Spinal cord (tissue), 10 donors: ENCODE measurements at places on chromosomes 12 and 14. TPM values are rescaled to one million over a fixed set of nuclear protein-coding genes. Genes with fewer than 3 reads are reported as not detected.

DNA sequence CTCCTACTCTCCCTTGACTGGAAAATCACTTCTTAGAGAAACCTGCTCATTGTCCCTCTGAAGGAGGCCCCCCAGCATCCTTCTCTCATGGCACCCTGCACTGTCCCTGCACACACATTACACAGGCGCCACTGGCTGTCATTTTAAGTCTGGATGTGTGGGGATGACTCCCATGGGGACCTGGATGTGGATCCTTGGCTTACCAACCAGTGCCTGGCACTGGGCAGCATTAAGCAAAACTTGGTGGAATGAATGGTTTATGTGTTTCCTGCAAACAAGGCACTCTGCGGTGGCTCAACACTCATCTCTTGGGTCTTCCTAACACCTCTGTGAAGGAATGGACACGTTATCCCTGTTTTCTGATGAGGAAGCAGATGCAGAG, 162.4 kb downstream of the RBM19 start:
- no peaks in the 10 kb centered on the region for H3K36me3 ChIP-seq
- no peaks in the 10 kb centered on the region for H3K27me3 ChIP-seq
- H3K27ac ChIP-seq = no peak overlapping the region

- H3K4me3 ChIP-seq = no peak overlapping the region
- peaks cover 6% of the 10 kb centered on the region for H3K4me1 ChIP-seq
- H3K36me3 ChIP-seq = no peaks in the 10 kb centered on the region
- no peak for DNase-seq
Observed at GRCh38 chr12:92133171-92133570, 12.5 kb downstream of the BTG1 start.

DNA sequence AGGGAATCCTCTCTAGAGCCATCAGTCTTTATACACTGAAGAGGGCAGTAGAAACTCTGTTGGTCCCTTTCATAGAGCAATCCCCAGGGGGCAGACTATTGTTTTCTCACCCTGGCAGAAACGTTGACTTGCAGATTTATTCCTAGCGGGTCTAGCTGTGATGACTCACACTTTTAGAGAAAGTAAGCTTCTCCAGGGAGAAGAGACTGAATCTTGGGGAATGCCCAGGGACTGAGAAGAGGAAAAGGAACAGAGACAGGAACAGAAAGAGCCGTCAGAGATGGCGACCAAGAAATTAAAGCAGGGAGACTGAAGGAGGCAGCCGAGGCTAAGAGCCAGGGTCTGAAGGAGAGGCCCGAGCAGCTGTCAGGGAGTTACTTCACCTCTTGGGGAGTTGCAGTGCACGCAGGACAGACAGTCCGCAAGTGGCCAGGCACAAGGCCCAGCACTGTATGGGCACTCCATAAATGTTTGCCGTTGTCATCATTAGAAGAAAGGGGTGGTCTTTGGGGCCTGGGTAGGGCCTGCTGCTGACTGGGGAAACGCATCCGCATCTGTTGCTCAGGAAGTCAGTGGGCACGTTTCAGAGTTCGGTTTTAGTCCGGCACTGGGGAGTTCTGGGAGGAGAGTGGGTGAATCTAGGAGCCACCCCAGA, 13.0 kb downstream of the PLEKHG6 start:
- H3K4me3 ChIP-seq = no peak overlapping the region
- peaks cover 39% of the 10 kb centered on the region for H3K4me1 ChIP-seq
- H3K36me3 ChIP-seq = peaks cover 13% of the 10 kb centered on the region

The KRT77 gene
- polyA plus RNA-seq = 2.2 TPM

- H3K4me1 ChIP-seq = peaks cover 8% of the 10 kb centered on the region
- H3K27me3 ChIP-seq = no peaks in the 10 kb centered on the region
- peak overlapping the region; percentile 75 for H3K4me3 ChIP-seq
- no peaks in the 10 kb centered on the region for H3K36me3 ChIP-seq
- peak overlapping the region; percentile 92 for H3K27ac ChIP-seq
- peak; percentile 49 for DNase-seq
Observed at GRCh38 chr12:116276652-116277466, 634 bp downstream of the MED13L start.

DNA sequence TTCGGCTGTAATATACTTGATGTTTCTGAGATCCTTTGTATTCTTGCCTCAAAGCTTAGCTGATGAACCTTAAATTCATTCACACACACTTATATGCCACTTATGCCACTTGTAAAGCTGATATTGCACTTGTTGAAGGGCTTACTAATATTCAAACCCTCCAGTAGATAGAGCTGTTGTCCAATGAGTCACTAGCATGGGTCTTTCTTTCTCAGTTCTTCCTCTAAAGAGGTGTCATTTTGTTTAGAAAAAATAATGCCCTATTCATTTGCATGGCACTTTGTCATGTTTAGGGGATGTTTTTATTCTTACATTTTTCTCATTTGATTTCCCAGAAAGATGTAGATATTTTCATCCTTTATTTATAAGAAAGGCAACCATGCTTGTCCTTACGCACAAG, 56.4 kb downstream of the MON2 start:
- peaks cover 2% of the 10 kb centered on the region for H3K36me3 ChIP-seq
- no peak overlapping the region for H3K27ac ChIP-seq
- H3K4me1 ChIP-seq = no peaks in the 10 kb centered on the region
- H3K4me3 ChIP-seq = no peak overlapping the region

The TSPAN9 gene
- 40.1 TPM for polyA plus RNA-seq

The POLE gene
- 69.9 TPM for polyA plus RNA-seq
